ENCODE measurements at places on chromosomes 11 and 22. TPM values are rescaled to one million over a fixed set of nuclear protein-coding genes. Genes with fewer than 3 reads are reported as not detected.

ZNF214 gene
- not detected for total RNA-seq

PIWIL4 gene
- 1.5 TPM for total RNA-seq

SYCE3 gene
- not detected for total RNA-seq

MS4A7 gene
- total RNA-seq = 1.3 TPM

CDC42EP1 gene
- not detected for total RNA-seq

NDUFS3 gene
- 100 TPM for total RNA-seq

OR5D14 gene
- not detected for total RNA-seq

TTC9C gene
- 47.6 TPM for total RNA-seq

LMO2 gene
- 0.99 TPM for total RNA-seq
